ENCODE measurements at places on chromosomes 11 and 22.

DNA sequence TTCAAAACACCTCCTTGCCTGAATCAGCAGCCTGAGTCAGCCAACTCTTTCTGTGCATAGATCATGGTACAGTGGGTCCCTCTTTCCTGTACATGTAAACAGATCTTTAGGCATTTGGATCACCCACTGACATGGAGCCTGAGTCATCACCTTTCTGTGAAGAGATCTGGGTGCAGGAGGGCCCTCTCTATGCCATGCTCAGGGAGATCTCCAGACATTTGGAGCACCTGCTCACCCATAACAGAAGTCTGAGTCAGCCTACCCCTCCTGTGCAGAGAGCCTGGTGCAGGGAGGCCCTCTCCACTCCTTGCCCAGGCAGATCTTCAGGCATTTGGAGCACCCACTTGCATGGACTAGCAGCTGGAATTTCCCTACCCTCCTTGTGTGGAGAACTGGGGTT, 56.2 kb upstream of the GLYAT start:
- DNase-seq = no peak

GRCh38 chr22:47205081-47205491, 442.6 kb downstream of the TBC1D22A start:
- DNase-seq = no peak

GRCh38 chr22:17997456-17997855, 26.9 kb downstream of the MICAL3 start:
- no peak for DNase-seq

GRCh38 chr22:28923826-28924732, 40.7 kb downstream of the ZNRF3 start:
- DNase-seq = no peak
